ENCODE measurements at places on chromosomes 5 and 9.

DNA sequence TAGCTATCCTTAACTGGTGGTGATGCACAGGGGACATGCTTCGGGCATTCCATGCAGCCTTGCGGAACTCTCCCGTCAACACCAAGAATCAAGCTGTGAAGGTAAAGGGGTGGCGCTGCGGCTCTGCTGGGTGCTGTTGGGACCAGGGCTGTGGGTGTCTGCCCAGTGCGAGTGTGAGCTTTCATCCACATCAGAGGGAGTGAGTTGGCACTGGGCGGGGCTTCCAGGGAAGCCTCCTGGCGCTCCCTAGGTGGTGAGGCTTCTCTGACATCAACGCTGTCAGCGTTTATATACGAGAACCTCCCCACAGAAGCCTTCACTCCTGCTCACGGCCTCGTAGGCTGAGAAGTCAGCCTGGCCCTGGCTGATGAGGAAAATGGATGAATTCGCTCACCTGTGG, 11.7 kb downstream of the ARPC5L start:
- DNase-seq = no peak

DNA sequence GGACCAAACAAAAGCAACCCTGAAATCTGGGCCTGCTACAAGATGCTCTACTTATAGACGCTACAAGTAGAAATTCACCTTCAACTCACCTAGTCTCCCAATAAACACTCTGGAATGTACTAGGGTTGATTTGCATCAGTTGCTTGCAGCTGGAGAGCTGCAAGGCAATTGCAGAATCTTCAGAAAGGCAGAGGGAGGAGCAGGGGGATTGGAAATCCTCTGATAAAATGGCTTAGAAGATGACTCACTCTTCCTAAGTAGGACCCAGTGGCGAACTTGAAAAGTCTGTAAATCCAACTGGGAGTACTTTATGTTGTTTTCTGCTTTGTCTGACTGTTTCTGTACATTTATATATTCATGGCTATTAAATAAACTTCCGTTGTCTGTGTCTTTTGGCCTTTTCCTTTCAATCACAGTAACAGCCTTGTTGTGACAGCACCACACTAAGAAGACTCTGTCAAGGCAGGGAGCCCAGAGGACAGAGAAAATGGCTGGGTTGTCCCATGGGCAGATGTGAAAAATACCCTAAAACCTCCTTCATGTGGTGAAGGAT, 14.7 kb upstream of the MLLT3 start:
- DNase-seq = no peak

DNA sequence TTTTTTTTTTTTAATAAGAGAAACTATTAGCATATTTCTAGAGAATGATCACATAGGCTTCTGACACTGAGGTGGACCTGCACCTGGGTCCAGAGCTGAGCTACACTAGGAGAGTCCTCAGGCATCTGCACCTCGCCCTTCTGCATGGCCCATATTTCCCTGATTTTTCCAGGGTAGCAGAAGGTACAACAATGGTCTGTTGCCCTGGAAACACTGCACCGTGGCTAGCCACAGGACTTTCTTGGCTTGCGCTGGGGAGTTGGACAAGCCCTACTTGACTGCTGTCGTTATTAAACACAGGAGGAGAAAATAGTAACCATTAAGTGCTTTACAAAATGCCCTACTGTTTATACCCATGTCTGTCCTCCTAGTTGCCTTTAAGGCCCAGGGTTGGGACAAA, 615.7 kb upstream of the MEF2C start:
- DNase-seq = no peak

DNA sequence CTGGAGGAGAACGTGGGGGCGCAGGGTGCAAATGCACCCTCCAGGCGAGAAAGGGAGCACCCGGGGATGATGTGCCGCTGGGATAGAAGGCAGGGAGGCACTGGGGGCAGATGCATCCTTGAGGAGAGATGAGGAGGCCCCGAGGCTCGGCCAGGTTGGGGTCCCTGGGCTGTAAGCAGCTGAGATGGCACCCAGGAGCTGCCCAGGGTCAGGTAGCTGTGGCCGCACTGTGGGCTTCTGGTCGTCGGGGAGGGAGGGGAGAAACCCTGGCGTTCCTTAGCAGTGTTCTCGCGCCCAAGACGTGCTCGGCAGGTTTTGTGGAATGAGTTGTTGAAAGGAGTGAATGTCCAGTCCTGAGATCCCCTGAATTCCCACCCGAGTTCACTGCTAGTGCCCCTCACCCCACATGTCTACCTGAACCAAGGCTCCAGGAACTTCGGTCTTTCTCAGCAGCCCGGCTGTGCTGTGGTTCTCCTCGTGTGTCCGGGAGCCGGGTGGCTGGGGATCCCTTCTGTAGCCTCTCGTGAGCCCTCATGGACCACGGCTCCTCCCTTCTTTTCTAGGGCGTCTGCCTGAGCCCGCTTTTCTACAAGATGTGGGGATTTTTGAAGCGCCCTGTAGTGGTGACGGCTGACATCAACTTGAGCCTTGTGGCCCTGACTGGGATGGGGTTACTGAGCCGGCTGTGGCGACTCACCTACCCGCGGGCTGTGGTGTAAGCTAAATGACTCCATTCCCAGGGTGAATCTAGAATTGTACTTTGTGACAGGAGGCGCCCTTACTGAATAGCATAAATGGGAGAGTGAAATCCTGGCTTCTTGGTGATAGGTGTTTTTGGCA, 1.1 kb downstream of the POMT1 start:
- peak; percentile 77 for DNase-seq

GRCh38 chr9:111833941-111834340, 39.2 kb upstream of the SHOC1 start:
- no peak for DNase-seq

GRCh38 chr5:43981556-43981955, 378.6 kb downstream of the NNT start:
- no peak for DNase-seq

DNA sequence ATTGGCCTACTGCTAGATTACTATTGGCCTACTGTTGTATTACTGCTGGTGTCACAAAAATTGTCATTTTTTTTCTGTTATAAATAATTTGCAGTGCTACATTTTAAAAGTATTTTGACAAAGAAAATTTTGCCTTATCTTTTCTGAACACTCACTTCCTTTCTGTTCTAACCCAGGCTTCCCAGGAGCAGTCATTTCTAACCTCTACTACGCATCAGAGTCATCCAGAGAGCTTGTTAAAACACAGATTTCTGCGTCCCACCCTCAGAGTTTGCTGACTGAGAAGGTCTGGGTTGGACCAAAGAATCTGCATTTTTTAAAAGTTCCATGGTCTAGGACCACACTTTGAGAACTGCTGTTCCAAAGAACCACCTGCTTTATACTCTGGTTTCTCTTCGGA, 306.1 kb downstream of the GLIS3 start:
- no peak for DNase-seq

DNA sequence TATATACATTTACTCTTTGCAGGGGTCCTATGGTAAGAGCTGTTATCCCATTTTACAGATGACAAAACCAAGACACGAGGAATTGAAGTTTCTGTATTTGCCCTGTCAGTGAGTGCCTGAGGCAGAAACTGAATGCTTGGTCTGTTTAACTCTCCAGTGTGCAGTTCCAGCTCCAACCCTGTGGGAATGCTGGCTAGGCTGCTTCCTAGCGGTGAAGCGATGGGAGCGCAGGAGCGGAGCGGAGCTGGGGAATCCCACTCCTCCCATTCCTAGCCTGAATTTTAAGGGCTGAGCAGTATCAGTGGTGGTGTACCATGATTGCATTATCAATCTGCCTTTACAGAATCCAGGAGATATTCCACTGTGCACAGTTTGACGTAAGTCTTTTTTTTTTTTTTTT, 202.3 kb downstream of the LRRC70 start:
- DNase-seq = peak; percentile 37

DNA sequence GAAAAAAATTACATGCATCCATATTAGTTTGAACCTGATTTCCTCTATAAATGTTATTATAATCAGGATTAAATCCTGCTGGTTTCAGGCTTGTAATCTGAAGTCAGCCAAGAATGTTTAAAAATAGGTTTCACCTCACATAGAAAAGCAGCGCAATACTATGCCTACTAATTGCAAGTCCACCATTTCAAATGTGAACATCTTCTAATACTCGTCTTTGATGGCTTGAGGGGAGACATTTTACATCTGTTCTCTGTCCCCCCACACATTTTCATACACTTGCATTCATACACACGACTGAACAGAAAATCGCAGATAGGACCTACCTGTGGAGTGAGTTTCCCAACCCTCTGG, 41.8 kb downstream of the FREM1 start:
- no peak for DNase-seq

DNA sequence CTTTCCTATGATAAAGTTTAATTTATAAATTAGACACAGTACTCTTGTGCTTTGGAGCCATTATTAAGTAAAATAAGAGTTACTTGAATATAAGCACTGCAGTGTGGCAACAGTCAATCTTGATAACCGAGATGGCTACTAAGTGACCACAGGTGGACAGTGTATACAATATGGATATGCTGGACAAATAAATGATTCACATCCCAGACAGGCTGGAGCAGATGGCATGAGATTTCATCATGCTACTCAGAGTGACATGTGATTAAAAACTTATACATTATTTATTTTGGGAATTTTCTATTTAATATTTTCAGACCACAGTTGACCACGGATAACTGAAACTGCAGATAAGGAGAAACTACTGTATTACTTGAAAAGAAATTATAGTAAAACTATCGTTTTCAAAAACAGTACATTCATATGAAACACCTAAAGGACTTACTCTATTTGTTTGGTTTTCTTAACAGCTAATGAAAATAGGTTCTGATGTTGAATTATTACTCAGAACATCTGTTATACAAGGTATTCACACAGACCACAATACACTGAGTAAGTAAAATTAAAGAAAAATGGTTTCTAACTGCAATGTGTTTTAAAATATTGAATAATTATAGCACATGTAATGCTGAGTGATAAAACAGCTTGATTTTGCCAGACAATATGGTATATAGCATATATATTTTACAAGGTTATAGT, 16.0 kb downstream of the LYRM7 start:
- peak; percentile 13 for DNase-seq

DNA sequence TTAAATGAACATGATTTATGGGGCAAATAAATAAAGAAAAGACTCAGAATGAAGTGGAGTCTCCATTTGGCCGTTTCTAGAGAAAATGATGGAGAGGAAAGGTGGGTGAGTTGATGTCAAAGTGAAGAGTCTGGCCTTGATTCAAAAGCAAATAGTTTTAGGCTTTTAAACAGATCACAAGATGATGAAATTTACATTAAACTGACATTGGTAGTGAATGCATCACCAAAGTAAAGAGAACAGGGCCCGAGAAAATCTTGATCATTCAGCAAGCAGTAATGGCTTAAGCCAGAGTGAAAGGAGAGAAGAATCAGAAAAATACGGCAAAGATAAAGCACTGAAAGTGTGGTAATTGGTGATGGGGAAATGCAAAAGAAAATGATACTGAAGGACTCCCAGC, 460.0 kb upstream of the SGCD start:
- DNase-seq = no peak

DNA sequence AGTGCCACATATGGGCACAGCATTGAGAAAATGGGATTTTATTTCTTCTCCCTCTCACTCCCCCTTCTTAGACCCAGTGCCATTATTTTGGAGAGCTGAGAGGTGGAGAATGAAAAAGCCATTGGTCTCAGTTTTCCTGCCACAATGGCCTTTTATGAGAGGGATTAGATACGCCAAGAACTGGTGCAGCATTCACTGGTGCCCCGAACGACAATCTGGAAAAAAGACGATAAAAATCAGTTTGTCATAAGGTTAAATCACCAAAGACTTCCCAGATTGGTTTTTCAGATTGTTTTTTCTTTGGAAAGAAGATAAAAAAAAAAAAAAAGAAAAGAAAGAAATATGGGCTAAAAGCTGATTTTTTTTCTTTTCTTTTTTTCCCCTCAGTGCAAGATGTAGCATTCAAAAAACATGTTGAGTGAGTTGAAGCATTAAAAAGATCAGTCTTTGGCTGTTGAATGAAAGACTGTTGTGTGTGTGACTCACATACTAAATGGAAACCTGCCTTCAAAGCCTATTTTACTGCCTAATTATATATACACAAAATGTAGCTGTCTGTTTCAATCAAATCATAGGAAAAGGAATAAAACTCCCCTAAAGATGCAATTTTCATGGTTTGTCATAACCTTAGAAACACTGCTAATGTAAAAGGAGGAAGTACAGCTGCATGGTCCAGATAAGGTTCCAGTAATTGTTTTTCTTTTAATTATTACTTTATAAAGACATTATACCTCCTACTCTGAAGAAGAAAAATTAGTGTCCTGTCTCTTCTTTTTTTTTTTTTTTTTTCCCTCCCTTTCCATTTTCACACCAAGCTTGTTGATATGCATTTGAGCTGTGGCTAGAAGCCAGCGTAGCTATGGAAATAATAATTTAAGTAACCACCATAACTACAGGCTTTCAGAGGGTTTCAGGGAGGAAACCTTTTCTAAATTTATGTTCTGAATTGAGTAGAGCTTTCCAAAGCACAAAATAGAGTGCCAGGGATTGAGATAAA, 27.2 kb upstream of the ZNF608 start:
- DNase-seq = no peak

DNA sequence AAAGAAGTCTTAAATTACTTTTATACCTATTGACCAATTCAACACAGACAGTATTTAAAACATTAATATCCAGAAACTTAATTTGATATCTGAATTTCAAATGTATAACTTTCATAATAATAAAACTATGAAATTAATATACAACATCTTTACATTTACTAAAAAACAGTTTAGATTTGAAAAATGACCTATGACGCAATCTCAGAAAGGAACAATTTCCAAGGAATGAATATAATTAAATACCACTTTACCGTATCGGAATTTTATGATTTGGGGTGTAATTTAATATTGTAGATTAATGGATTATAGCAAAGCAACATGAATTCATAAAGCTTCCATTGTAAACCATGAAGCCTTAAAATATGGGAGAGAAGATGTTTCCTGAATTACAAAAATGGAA, 321.5 kb upstream of the TRPM3 start:
- no peak for DNase-seq

DNA sequence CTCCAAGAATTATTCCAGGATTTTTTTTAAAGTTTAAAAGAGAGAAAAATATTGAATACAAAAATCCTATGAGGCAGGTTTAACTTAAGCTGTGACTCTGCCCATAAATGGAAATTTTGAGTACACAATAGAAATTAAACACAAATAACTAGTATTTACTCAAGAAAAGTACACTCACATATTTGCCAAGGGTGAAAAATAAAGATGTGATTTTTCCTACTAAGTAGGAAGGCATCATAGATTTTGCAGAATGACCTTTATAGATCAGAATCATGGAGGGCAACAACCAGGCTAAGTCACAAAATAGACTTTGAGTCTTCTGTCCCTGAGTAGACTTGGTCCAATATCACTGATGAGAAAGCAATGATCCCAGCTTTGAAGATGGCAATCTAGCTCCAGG, 102.7 kb upstream of the SLC12A2 start:
- no peak for DNase-seq

GRCh38 chr9:113807173-113808061, 68.7 kb upstream of the ZNF618 start:
- DNase-seq = peak; percentile 71

DNA sequence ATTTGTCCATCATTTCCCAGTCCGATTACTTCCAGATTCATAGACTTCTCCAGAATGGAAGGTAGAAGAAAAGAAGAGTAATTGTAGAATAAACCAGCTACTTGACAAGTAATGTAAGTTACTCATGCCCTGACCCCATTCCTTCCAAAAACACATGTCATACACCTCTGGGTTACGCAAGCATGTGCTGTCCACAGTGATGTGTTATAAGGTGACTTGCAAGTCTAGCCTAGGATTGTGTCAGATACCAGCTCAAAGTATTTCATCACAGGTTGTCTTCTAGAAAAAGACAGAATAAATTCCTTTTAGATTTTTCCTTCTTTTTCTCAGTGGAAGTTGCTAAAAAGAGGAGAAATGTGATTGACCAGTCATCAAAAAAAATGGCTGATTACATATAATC, 8.0 kb upstream of the TLR4 start:
- no peak for DNase-seq

GRCh38 chr5:3612591-3613042, 17.0 kb downstream of the IRX1 start:
- no peak for DNase-seq
